Spleen (tissue), 13 donors: ENCODE measurements at places on chromosomes 2 and 18. TPM values are rescaled to one million over a fixed set of nuclear protein-coding genes. Genes with fewer than 3 reads are reported as not detected.
A peak's percentile ranks its signal among the peaks of the same experiment; 100 is the strongest.

The NYAP2 gene
- total RNA-seq = 0.27 TPM

The HYCC2 gene
- 38.8 TPM for total RNA-seq

The BOD1L2 gene
- not detected for total RNA-seq

The EML4 gene
- 130 TPM for total RNA-seq

The ZNG1B gene
- total RNA-seq = 27.9 TPM

The GAD1 gene
- not detected for total RNA-seq

The RETREG2 gene
- 84.9 TPM for total RNA-seq

The DNER gene
- 0.11 TPM for total RNA-seq

The CRYBA2 gene
- not detected for total RNA-seq

The C2orf66 gene
- not detected for total RNA-seq

The G6PC2 gene
- not detected for total RNA-seq

GRCh38 chr2:134195341-134195740 lies 58.5 kb upstream of the MGAT5 start:
- no peak overlapping the region for H3K27ac ChIP-seq
- H3K27me3 ChIP-seq = no peaks in the 10 kb centered on the region
- H3K4me1 ChIP-seq = peaks cover 37% of the 10 kb centered on the region
- no peak overlapping the region for H3K4me3 ChIP-seq
- DNase-seq = no peak
- peaks cover 17% of the 10 kb centered on the region for H3K36me3 ChIP-seq

GRCh38 chr2:18630941-18631340 lies 41.6 kb upstream of the NT5C1B start:
- no peak for DNase-seq
- no peaks in the 10 kb centered on the region for H3K4me1 ChIP-seq
- H3K27me3 ChIP-seq = no peaks in the 10 kb centered on the region
- no peaks in the 10 kb centered on the region for H3K36me3 ChIP-seq

GRCh38 chr2:174595116-174595809 lies 2.3 kb downstream of the WIPF1 start:
- no peak for DNase-seq
- H3K27ac ChIP-seq = peak overlapping the region; percentile 97
- no peaks in the 10 kb centered on the region for H3K27me3 ChIP-seq
- H3K4me3 ChIP-seq = peak overlapping the region; percentile 50
- H3K4me1 ChIP-seq = peaks cover 99% of the 10 kb centered on the region

GRCh38 chr18:51321696-51322095 lies 124.2 kb upstream of the MEX3C start:
- no peak overlapping the region for H3K4me3 ChIP-seq
- peaks cover 6% of the 10 kb centered on the region for H3K27me3 ChIP-seq
- no peaks in the 10 kb centered on the region for H3K4me1 ChIP-seq
- no peak overlapping the region for H3K27ac ChIP-seq

- peaks cover 8% of the 10 kb centered on the region for H3K27me3 ChIP-seq
- H3K36me3 ChIP-seq = no peaks in the 10 kb centered on the region
- no peak overlapping the region for H3K4me3 ChIP-seq
- no peak overlapping the region for H3K27ac ChIP-seq
These were observed 80.5 kb upstream of the SEC11C start for GRCh38 chr18:59059140-59059539.

DNA sequence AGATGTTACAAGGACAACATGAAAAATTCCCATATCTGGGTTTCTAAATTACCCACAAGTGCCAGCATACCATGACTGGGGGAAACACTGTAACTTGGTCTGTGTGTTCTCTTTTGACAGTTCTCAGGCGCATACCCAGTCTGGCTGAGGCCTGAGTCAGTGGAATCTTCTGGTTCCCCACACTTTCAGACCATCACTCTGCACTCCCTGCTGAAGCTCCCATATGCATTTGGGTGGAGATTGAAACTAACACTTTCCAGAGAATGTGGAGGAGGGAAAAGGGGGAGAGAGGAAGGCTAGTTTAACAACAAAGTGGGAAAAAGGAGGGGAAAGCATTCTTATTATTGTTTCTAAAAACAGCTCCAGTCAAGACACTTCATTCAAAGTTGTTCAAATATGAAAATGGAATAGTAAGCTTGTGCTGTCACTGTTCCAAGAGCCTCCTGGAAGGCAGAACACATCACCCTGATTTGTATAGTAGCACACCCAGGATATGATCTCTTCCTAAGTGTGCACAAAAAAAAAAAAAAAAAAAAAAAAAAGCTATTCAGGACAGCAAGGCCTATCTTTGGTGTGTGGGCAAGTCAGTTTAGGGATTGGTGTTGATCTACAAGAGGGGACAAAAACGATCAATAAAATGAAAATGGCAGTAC lies 48.1 kb upstream of the CTIF start:
- no peak overlapping the region for H3K4me3 ChIP-seq
- no peak for DNase-seq
- no peaks in the 10 kb centered on the region for H3K27me3 ChIP-seq
- H3K27ac ChIP-seq = no peak overlapping the region
- H3K36me3 ChIP-seq = no peaks in the 10 kb centered on the region
- H3K4me1 ChIP-seq = peaks cover 3% of the 10 kb centered on the region

GRCh38 chr2:224930990-224931389 lies 111.3 kb downstream of the DOCK10 start:
- H3K27me3 ChIP-seq = no peaks in the 10 kb centered on the region
- H3K27ac ChIP-seq = peak overlapping the region; percentile 81
- DNase-seq = no peak
- no peak overlapping the region for H3K4me3 ChIP-seq
- H3K4me1 ChIP-seq = peaks cover 64% of the 10 kb centered on the region

GRCh38 chr18:5571666-5572065 lies 27.9 kb upstream of the EPB41L3 start:
- H3K4me1 ChIP-seq = no peaks in the 10 kb centered on the region
- H3K4me3 ChIP-seq = no peak overlapping the region
- no peaks in the 10 kb centered on the region for H3K36me3 ChIP-seq

- H3K4me1 ChIP-seq = peaks cover 90% of the 10 kb centered on the region
- H3K4me3 ChIP-seq = peak overlapping the region; percentile 79
- H3K36me3 ChIP-seq = peaks cover 6% of the 10 kb centered on the region
- no peak for DNase-seq
- H3K27ac ChIP-seq = peak overlapping the region; percentile 94
These were observed 3.7 kb downstream of the PLEK start for GRCh38 chr2:68368654-68369336.

GRCh38 chr18:9869715-9870430 lies 15.9 kb upstream of the TXNDC2 start:
- no peak for DNase-seq
- peaks cover 13% of the 10 kb centered on the region for H3K4me1 ChIP-seq
- H3K36me3 ChIP-seq = no peaks in the 10 kb centered on the region
- H3K27me3 ChIP-seq = no peaks in the 10 kb centered on the region
- H3K4me3 ChIP-seq = no peak overlapping the region

GRCh38 chr2:78817430-78817829 lies 208.1 kb upstream of the REG3G start:
- no peaks in the 10 kb centered on the region for H3K4me1 ChIP-seq
- no peaks in the 10 kb centered on the region for H3K36me3 ChIP-seq
- H3K27ac ChIP-seq = no peak overlapping the region
- H3K4me3 ChIP-seq = no peak overlapping the region
- H3K27me3 ChIP-seq = no peaks in the 10 kb centered on the region

GRCh38 chr18:9860682-9861081 lies 25.1 kb upstream of the TXNDC2 start:
- H3K4me3 ChIP-seq = no peak overlapping the region
- no peak for DNase-seq
- no peaks in the 10 kb centered on the region for H3K36me3 ChIP-seq

GRCh38 chr2:80288576-80288975 lies 16.0 kb downstream of the LRRTM1 start:
- no peaks in the 10 kb centered on the region for H3K27me3 ChIP-seq
- H3K4me1 ChIP-seq = no peaks in the 10 kb centered on the region
- no peak for DNase-seq

DNA sequence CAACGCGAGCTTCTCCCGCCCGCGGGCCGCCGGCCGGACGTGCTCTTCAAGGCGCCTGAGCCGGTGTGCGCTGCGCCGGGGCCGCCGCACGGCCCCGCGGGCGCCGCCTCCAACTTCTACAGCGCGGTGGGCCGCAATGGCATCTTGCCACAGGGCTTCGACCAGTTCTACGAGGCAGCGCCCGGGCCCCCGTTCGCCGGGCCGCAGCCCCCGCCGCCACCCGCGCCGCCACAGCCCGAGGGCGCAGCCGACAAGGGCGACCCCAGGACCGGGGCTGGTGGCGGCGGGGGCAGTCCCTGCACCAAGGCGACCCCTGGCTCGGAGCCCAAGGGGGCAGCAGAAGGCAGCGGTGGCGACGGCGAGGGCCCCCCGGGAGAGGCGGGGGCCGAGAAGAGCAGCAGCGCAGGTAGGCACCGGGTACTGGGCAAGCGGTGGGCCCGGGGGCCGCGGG lies 676 bp downstream of the HOXD11 start:
- H3K27me3 ChIP-seq = peaks cover 99% of the 10 kb centered on the region
- H3K36me3 ChIP-seq = no peaks in the 10 kb centered on the region
- H3K4me3 ChIP-seq = no peak overlapping the region
- H3K27ac ChIP-seq = no peak overlapping the region

DNA sequence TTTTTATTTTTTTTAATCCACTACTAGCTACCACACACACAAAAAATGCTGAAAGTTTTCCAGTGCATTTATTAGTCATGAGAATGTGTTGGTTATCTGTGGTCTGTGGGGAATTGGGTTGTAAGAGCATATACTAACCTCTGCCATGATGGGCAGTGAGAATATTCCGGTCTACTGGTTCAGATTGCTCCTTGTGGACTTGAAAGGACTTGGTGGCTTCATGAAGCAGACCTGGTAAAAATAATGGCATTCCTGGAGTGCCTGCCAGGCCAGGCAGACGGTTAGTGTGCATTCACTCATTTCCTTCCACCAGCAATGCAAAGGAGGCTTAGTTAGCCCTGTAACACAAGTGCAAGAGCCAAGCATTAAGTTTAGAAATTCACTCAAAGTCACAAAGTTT lies 150.8 kb downstream of the THSD7B start:
- no peak for DNase-seq
- no peaks in the 10 kb centered on the region for H3K36me3 ChIP-seq
- no peaks in the 10 kb centered on the region for H3K4me1 ChIP-seq
- H3K27me3 ChIP-seq = no peaks in the 10 kb centered on the region
- no peak overlapping the region for H3K4me3 ChIP-seq

DNA sequence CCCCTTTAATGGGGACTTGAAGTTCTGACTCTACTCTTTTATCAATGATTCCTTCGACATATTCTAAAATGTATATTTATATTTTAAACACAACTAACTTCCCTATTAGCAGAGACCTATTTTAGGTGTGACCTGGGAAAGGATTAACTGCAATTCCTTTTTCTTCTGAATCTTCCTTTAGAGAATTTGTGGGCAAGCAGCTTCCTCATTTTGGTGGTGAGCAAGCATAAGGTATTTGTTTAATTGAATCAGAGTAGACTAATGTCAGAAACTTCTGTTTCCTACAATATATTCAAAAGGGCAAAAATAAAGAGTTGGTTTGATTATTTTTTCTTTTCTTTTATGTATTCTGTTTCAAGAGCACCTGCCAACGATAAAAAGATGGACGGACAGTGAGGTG lies 237.0 kb downstream of the IKZF2 start:
- DNase-seq = no peak
- H3K4me1 ChIP-seq = no peaks in the 10 kb centered on the region
- H3K36me3 ChIP-seq = no peaks in the 10 kb centered on the region
